Neural progenitor cell (in vitro differentiated cells): ENCODE measurements at places on chromosomes 12 and 14.

- no peak for DNase-seq
These were observed 12.7 kb upstream of the STON2 start for GRCh38 chr14:81412779-81413178.

DNA sequence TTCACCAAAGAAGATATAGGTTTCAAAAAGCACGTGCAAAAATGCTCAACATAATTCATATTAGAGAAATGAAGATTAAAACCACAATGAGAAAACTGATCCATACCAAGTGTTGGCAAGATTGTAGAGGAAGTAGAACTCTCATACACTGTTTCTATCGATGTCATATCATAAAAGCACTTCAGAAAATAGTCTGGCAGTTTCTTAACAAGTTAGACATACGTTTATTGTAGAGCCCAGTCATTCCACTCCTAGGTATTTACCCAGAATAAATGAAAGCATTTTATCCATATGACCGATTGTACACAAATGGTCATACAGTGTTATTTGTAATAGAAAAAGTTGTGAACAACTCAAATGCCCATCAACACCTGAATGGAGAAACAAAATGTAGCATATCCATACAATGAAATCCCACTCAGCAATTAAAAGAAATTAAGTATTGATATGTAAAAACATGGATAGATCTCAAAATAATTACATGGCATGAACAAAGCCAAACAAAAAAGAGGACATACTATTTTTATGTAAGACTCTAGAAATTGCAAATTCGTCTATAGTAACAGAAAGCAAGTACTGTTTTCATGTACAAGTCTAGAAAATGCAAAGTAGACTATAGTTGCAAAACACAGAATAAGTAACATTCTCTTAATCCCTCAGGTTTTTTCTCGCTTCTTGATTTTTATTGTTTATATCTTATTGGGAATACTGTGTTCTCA lies 41.0 kb downstream of the USP15 start:
- DNase-seq, result no peak

DNA sequence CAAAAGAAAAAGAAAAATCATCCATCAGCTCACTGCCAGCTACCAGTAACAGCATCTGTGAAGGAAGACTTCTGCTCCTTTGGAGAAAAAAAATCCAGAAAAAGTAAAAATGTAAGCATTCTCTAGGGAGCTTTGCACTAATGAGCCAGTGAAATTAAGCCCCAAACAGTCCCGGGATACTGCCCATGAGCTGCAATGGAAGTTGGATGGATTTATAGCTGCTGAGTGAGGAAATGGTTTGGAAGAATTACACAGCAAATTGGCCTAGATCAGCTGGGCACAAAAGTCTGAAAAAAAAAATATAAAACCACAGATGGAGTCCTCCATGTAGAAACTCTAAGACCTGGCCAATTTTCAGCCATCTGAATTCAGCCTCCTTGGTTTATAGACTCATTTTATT lies 462.9 kb upstream of the USP15 start:
- DNase-seq, result no peak

- no peak for DNase-seq
These were observed 10.9 kb upstream of the ADSS1 start for GRCh38 chr14:104712881-104713734.

DNA sequence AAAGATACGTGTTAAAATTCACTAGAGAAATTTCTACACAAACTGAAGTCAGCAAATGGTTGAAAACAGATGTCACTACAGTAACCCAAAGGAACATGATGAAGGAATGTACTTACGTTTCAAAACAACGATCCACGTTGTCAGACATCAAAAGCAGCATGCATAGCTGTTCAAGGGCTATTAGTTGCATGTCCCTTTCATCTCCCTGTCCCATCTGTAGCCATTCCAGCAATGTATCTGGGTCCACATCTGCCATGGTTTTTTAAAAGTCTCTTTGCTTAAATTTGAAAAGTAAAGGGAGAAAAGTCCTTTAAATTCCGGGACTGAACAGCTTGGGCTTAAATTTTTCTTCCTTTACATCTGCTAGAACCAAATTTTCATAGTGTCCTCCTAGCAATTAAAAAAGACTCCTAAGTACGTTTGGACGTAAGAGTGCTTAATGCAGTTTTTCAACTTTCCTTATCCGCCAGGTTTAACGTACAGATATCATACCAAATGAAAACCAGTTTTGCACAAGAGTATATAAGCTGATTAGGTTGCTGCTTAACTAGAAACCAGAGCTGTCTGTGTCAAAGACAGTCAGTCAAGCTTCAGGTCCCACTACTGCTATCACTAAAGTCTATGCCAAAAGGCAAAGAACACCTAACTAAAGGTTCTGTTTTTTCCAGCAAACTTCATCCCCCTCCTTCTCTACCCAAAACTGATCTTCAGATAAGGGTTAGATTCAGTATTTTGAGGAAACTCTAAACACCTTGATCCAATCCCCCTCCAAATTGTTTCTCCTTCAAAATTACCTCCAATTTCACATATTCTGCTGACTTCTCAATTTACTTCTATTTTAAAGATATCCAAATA lies 1.7 kb downstream of the HECTD1 start:
- peak; percentile 35 for DNase-seq
